ENCODE measurements at places on chromosomes 12 and 14.
A peak's percentile ranks its signal among the peaks of the same experiment; 100 is the strongest.

DNA sequence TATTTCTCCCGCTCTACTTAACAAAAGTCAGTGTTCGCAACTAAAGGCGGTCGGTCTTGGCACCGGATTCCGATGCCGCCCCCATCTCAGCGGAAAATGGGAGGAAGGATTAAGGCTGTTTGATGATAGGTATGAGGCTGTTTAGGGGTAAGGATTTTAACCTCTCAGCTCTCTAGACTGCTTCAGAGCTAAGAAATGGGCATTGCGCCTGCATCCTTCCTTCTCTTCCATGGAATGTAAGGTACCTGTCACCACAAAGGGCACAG, 1.4 kb downstream of the COCH start:
- peak; percentile 61 for DNase-seq

- DNase-seq = no peak
Measured at GRCh38 chr12:101779626-101780025, 40.4 kb upstream of the SYCP3 start.

DNA sequence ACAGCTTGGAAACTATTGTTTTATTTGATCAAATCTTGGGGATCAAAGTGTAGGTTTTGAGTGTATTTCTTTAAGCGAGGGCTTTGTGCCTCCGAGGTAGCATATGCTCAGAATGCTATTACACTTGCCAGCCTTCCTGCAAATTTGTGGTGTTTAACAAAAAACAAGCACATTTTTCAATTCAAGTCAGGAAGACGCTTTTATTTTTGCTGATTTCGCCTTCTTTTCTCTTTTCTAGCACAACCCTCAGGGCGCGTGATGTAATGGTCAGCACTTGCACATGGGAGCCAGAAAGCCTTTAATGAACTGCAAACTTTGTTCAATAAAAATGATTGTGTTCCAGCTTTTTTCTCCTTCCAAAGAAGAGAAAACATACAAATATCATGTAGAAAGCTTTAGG, 466.5 kb downstream of the PRKD1 start:
- DNase-seq = no peak

DNA sequence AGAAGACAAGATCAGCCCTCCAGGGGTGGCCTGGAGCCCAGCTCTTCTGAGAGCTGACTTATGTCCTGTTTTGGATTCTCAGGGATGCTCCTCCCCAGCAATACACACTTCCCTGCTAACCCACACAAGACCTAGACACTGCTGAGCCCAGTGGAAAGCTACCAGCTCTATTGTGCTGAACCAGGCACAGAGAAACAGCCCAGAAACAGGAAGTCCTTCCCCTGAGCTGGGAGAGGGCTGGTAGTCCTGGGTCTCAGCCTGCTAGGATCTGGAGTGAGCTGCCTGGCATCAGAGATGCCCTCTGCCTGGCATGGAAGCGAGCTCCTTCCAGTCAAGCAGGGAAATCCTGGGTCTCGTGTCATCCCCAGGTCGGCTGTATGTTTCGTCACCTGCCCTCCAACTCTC, 1.2 kb upstream of the LAG3 start:
- DNase-seq = no peak

DNA sequence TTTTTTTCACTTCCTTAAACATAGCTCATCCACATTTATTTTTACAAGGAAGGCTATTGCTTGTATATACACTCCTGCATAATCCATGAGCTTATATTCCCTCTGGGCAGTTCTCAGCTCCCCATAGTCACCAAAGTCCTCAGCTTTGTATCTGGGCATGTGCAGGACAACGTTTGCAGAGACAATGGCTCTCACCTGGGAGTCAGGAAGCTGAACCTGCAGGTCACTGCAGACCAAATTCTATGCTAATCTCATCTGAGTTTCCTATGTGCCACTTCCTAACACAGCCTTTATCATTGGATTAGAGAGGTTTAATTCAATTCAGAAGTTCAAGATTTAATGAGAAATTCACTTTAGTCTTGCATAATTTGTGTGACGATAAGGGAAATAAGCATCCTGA, 131.5 kb downstream of the KCNK10 start:
- no peak for DNase-seq

GRCh38 chr14:68961781-68962584, 17.1 kb downstream of the ACTN1 start:
- DNase-seq = no peak

GRCh38 chr12:6613776-6614512, 6.8 kb upstream of the CHD4 start:
- peak; percentile 92 for DNase-seq

GRCh38 chr14:70832561-70833305, 23.4 kb upstream of the MAP3K9 start:
- DNase-seq = no peak

DNA sequence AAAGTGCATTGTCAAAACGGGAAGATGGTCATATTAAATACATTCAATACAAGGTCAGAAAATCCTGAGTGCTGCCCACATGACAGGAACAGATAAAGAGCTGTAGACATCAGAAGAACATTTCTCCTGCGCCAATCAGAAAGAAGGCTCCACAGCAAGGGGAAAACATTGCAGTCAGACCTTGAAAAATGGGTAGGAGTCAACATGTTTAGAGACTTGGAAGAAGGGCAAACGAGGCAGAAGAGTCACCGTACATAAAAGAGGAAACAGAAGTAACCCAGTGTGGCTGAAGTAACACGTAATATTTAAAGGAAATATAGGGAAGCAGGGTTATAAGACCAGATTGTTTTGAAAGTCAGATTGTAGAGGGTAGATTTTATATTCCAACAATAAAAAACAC, 11.9 kb downstream of the SPPL3 start:
- DNase-seq = no peak

DNA sequence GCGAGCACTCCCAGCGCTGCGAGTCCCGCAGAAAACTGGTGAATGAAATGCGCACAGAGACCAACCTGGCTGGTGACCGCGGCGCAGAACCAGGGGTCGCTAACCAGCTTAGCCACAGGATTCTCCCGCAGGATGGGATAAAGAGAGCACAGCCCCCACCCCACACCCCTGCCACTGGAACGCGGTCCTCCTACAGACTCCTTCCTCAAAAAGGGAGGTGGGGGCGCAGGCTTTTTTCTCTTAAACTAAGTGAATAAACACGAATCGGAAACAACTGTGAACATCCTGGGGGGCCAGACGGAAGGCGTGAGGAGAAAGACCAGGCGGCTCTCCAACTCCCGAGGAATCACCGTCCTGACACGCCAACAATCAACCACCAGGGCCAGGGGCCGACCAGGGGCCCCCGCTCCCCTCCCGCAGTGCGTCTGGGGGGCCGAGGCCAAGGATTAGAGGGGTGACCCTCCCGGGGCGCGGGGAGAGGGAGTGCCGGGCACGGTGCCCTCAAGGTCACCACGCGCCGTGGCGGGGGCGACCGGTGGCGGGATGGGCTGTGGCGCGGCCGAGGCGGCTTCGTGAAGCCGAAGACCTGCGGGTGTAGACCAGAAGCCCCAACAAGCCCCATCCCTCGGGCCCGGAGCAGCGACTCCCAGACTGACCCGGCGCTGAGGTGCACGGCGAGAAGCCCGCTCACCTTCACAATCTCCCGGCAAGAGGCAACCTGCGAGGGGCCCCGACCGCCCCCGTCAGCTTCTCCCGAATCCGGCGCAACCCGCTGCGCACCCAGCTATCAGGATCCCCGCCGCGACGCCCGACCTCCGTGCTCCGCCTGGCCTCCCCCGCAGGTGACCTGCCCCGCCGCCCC, 704 bp downstream of the ATP2B1 start:
- DNase-seq = peak; percentile 80

DNA sequence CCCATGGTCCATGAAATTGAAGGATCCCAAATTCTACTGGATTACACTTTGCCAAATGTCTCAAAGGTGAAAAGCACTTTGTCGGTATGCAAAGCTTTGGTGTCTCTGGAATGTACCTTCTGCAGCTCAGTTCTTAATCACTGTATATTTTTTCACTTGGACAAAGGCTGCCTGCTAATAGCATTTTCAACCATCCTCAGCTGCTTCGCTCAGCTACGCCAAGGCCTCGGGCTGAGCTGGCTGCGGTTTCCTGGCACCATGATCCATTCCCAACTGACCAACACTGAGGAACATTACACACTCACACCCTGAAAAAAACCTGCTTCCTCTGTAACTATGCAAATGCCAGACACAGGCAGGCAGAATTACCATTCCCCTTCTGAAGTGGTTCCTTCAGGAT, 335.2 kb downstream of the DPF3 start:
- DNase-seq = no peak

DNA sequence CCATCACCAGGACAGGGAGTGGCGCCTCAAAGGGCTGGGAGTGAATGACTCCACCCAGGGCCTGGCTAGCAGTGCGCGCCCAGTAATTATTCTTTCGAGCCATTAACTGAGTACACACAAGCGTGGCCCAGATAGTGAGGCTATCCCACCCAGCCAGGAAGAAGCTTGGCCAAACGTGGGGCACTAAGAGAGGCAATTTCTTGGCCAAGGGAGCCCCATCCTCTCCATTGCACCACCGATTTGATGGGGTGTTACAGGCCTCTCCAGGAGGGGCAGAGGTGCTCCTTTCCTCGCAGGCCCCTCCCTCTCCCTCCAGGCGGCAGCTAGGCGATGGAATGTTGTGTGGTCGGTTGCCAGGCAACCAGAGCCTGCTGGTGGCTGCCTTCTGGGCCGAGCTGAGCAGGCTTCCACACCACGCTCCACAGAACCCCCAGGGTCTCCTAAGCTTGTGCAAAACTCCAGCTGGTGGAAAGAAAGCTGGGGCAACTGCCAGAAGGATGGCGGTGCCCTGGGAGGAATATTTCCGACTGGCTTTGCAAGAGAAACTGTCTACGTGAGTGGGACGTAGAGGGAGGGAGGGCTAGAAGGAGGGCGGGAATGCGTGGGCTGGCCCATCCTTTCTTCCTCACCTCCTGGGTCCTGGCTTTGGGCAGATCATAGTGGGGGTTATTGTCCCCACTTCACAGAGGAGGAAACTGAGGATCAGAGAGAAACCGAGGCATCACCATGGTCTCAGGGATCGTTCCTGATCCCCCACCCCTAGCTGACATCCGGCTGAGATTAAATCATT, at the start of gene CFAP73:
CFAP73 (plus strand) TSS at position 364 of the 790 bp plus-strand sequence; CDS start at position 498, 134 bp downstream.
- DNase-seq = peak; percentile 93

DNA sequence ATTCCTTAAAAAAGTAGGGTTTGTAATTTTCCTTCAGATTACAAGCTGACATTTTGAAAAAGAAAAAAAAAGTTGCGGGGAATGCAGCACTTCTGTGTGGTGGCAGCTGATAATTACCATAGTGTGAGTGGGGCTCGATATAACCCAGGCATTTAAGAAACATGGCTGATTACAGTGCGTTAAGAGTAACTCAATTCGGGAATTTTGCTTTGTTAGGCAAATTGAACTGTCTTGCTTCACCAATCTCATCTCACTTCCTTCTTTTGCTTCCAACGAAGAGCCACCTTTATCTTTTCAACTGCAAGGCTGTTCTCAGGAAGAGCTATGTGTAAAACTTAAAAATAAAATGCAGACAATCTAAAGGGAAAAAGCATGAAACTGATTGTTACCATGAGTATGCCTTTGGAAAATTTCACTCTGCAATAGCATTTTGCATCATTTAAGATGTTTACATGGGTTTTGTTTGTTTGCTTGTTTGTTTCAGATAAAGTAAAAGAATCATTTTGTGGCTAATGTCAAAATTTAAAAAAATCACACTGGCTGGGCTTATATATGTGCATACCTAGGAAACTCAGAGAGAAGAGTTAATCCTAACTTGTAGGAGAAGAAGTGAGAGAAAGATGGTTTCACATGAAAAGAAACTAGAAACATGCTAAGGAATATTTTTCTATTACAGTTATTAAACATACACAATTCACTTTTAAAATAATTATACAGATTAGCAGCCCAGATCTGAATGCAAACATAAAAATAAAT, 295.9 kb upstream of the ATP2B1 start:
- DNase-seq = no peak

DNA sequence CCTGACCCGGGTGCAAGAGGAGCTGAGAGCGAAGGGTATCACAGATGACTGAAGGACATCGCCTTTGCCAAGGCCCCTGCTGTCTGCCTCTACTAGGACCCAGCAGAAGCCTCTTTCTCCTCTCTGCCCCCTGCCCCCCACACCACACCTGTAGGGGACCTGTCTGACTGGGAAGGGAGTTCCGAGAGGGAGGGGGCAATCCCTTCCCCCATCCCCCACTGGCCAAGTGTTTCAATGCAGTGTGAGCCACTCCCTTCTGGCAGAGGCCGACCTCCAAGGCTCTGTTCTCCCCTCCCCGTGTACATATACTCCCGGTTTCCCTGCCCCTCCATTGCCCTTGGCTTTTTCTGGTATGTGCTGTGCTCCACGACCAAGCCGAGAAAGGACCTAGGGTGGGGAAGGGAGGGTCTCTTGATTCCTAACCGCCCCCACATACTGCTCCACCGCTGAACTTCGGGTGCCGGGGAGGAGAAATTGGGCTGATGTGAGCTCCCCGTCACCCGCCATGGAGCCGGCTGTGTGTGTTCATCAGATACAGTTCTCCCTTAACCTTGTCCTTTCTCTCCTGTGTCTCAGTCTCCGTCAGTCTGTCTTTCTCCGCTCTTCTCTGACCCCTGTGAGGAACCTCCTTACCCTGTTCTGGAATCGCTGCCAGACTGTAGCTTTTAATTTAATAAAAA, 2.0 kb upstream of the ARHGEF25 start:
- no peak for DNase-seq

DNA sequence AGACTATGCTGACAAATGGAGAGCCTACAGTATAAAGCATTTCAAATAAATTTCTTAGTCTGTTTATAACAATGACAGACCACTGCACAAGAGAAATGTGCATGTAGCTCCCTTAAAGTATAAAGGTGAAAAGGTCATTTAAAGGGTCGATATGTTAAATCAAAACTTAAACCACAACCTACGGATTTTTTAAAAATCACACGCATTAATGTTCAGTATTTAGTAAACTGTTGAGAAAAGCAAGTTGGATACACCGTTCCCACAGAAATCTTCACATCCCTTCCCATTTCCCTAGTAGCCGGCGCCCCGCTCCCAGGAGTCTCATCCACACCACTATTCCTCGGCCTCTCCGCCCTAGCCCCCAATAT, 614 bp downstream of the FKBP3 start:
- DNase-seq = no peak

All from retina (tissue), 1 donor.